ENCODE measurements at places on chromosomes 5 and 9.

DNA sequence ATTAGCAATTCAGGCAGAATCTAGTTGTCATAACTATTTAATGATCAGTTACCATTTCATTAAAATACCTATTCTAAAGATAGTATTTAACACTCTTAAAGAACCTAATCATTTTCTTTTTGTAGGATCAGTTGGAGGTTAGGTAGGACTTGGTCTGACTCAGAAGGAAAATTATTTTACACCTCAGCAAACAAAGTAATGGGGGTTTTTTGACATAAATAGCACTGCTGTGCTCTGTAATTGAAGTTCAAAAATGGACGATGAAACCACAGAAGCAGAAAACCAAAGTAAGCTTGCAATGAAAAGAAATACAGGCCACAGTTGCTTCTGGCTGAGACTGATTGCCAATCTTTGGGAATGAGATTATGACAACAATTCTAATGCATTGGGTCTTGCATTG is 187.0 kb upstream of the TRPM3 start:
- no peak for ATAC-seq

DNA sequence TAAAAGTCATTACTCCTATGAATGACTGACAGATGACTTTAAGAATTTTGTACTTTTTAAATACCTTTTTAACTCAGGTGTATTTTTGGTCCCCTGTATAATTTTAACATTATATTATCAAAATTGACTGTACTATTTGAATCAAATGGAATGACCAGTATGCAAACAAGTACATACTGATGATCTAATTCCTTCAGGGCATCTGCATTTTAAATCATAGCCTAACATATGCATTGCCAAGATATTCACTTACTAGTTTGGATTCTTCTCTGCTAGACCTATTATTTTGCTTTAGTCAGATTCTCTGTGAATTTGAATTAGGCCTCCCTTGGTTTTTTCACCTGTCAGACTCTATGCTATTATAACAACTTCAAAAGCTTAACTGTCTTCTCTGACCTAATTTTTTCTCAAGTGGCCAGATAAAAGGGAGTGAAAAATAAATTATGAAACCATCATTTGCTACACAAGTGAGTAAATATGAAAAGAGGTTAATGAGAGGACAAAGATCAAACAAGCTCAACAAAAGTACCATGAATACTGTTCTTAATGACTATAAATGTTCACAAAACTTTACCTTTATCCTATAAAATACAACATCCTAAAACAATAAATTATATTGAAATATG is 1505.2 kb upstream of the CDH9 start:
- ATAC-seq: no peak

GRCh38 chr9:33167972-33168461 is 881 bp upstream of the B4GALT1 start:
- ATAC-seq: no peak

- no peak for ATAC-seq
Measured at GRCh38 chr5:101561018-101561417, 657.9 kb upstream of the ST8SIA4 start.

- no peak for ATAC-seq
Measured at GRCh38 chr5:154293219-154293618, 102.7 kb downstream of the GALNT10 start.

GRCh38 chr5:31981361-31981945 is 192.7 kb downstream of the GOLPH3 start:
- no peak for ATAC-seq

- ATAC-seq: no peak
Measured at GRCh38 chr9:81321551-81321950, 367.8 kb downstream of the TLE1 start.

- ATAC-seq: peak; percentile 16
Measured at GRCh38 chr5:157033071-157033583, 25.8 kb downstream of the HAVCR1 start.

- ATAC-seq: no peak
Measured at GRCh38 chr5:149869411-149869821, 75.2 kb downstream of the PDE6A start.

- peak; percentile 59 for ATAC-seq
Measured at GRCh38 chr5:57538341-57538955, 55.8 kb upstream of the ACTBL2 start.

All from activated T-helper 17 cell treated with anti-CD3 and anti-CD28 coated beads, Interleukin-2, amount 50 U/mL, for 72 hours (primary cell).